ENCODE measurements at places on chromosomes 1 and 21.
A peak's percentile ranks its signal among the peaks of the same experiment; 100 is the strongest.

DNA sequence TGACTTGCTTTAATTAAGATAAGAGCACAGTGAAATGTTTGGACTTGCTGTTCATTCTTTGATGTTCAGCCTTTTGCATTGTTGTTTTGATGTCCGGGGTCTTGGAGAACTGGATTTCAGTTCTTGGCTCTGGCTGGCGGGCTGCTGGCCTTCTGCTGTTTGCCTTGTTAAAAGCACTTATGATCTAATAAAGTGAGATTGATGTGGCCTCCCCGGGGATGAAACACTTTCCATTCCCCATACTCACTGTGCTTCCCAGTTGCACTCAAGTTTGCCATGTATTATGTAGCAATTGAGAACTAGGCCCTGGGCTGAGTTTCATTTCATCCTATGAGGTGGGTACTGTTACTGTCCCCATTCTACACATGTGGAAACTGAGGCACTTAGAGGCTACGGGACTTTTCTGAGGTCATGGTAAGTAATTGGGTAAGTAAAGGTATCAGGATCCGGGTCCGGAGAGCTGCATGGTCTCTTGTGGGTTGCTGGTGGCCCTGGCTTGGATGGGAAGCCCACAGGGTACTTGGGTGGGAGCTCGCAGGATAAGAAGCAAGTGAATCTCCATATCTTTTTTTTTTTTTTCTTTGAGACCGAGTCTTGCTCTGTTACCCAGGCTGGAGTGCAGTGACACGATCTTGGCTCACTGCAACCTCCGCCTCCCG is 127.7 kb upstream of the ZBTB40 start:
- no peak for DNase-seq

GRCh38 chr1:36471830-36472641 is 7.9 kb upstream of the MRPS15 start:
- peak; percentile 22 for DNase-seq

- DNase-seq = peak; percentile 47
Measured at GRCh38 chr21:16633831-16634459, 878.9 kb upstream of the CXADR start.

DNA sequence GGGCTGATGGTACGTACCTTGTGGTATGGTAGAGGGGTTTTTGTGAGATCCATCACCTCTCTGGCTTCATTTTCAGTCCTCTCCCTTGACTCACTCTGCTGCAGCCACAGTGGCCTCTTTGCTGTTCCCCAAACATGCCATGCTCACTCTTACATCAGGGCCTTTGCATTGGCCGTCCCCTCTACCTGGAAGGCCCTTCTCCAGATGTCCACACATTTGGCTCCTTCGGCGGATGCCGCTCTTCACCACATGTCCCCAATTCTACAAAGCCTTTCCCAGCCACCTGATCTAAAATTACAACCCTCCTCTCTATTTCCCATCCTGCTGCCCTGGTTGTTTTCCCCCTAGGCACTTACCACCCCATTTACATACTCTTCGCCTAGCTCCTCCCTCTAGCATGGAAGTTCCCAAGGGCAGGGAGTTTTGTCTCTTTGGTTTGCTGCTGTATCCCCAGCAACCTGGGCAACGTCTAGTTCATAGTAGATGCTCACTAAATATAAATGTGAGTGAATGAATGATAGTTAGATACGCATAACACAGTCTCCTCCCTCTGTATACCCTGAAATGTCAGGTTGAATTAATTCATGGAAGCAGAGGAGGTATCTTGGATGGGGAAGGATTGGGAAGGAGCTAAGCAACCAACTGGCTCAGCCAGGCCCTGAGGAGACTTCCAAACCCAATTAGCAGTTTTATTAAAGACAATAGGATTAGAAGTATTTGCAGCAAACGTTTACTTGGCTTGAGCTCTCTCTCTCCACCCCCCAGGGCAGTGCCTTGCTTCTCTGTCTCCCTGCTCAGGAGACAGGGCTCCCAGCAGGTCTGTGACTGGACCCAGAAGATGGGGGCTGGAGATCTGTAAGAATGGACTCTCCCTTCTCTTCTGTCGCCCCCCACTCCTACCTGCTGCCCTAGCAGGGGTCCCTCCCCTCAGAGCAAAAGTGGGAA is 264.2 kb downstream of the GRIK3 start:
- DNase-seq = no peak

DNA sequence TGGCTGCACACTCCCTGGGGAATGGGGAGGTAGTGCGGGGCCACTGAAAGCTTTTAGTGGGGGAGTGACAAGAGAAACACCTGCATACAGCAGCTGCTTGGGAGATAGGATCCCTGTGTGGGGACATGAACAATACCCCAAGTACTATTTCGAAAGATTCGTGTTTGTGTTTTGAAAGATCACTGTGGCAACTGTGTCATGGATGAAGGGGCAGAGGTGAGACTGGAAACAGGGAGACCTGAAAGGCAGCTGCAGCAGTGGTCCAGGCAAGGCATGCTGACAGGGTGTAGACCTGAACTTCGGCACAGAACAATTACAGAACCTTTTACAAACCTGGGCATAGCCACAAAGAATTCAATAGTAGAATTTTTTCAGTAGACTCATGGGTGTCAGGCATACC is 32.9 kb downstream of the TENT5C start:
- DNase-seq = no peak

GRCh38 chr21:39159342-39160063 is 23.7 kb downstream of the PSMG1 start:
- no peak for DNase-seq

DNA sequence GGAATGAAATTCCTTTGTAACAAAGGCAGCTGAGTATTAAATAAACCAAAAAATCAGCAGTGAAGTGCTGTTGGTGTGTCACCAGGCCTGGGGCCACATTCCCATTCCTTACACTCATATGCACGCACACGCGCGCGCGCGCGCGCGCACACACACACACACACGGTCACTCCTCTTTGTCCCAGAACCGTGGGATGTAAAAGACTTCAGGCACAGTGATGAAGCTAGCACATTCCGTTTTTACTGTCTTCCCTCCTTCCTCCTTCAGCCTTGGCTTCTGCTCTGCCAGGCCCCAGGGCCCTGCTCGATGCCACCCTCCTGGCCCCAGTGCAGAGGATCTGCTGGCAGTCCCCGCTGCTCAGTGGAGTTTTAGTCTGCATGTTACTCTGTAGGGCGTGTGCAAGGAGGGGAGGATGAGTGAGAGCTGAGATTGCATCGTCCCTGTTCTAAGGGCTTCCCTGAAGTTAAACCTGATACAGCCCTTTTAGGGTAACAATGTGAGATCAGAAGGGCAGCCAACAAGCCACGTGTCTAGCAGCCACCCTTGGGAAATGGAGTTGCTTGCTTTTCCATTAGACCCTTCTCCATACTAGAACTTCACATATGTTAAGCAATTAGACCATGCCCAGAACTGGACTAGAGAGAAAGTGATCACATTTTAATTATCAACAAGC is 71.7 kb upstream of the WDR26 start:
- DNase-seq = no peak

DNA sequence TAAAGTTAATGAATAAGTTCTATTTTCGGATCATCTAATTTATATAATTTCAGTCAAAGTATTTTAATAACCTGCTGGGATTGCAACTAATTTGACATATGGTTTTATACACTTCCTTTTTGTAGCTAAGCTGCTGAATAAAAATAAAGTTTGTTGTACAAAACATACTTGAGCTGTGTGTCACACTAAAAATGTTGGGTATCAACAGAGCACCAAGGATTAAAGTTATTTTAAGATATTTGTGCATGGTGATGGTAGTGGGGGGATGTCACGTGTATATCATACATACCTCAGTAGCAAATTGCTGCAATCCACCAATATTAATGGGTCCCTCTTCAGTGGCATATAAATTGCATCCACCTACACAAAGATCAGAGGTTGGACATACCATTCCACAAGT is 199.6 kb downstream of the DPYD start:
- DNase-seq = no peak

DNA sequence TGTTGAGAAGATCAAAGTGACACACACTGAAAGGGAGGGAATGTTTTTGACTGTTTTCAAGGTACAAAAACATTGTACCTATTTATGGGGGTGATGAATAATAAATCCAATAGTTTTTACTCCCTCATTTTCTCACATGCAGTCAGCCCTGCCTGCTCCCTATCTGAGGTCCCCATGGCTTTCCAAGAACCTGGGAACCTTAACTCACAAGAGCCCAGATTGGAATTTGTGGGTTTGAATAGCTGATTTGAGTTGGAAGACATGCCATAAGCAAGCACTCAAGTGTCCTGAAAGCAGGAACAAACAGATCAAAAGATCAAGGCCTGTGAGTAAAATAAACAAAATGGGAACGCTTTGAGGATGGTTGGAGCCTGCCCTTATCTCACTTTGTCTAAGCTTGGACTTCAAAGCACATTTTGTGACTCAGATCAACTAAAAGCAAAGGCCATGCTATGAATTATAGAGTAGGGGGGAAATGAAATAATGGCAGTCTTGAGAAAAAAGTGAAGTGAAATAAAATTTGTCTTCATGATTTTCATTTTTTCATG is 136.6 kb downstream of the LYPLAL1 start:
- DNase-seq = no peak

- no peak for DNase-seq
Measured at GRCh38 chr1:48396208-48396607, 75.8 kb downstream of the SPATA6 start.

GRCh38 chr1:94798054-94798453 is 22.1 kb upstream of the SLC44A3 start:
- DNase-seq = no peak

GRCh38 chr1:1916851-1917251 is 1.8 kb downstream of the CALML6 start:
- DNase-seq = no peak

- peak; percentile 33 for DNase-seq
Measured at GRCh38 chr1:246658567-246658966, 65.6 kb upstream of the SCCPDH start.

GRCh38 chr1:153040950-153041631 is at the start of gene SPRR2D:
TSS of gene SPRR2D (minus strand) at chr1:153041120. CDS start at chr1:153040346, 774 bp downstream.
- DNase-seq = no peak

DNA sequence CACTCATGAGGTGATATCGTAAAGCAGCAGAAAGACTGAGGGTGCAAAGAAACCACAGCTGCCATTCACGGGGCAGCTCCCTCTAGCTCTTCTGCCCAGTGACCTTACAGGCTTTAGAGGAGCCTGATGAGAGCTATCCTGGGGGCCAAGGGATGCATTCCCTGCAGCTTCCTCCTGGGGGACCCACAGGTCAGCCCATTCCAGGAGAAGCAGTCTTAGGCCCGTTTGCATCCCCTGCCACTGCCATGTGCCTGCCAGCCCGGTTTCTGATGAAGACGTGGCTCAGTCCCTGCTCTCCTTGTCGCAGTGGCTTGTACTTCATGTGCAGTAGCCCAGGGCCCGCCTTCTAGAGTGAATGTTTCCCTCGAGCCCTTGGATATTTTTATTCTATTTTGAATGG is 22.8 kb downstream of the ATP5PO start:
- DNase-seq = no peak

DNA sequence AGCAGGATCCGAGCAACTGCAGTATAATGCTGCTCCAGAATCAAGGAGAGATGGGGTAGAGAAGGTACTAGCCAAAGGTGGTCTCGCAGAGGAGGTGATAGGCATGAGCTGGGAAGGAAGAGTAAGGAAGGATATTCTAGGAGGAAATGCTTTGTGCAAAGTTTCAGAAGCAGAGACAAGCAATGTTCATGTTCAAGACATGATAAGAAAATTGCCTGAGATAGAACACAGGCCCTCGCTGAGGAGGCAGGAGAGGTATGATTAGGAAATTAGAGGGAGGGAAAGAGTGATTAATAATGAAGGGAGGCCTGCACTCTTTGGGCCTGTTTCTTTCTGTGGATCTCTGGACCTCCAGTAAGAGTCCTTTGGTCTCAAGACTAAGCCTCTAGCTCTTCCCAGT is 12.9 kb upstream of the ETV3 start:
- no peak for DNase-seq

DNA sequence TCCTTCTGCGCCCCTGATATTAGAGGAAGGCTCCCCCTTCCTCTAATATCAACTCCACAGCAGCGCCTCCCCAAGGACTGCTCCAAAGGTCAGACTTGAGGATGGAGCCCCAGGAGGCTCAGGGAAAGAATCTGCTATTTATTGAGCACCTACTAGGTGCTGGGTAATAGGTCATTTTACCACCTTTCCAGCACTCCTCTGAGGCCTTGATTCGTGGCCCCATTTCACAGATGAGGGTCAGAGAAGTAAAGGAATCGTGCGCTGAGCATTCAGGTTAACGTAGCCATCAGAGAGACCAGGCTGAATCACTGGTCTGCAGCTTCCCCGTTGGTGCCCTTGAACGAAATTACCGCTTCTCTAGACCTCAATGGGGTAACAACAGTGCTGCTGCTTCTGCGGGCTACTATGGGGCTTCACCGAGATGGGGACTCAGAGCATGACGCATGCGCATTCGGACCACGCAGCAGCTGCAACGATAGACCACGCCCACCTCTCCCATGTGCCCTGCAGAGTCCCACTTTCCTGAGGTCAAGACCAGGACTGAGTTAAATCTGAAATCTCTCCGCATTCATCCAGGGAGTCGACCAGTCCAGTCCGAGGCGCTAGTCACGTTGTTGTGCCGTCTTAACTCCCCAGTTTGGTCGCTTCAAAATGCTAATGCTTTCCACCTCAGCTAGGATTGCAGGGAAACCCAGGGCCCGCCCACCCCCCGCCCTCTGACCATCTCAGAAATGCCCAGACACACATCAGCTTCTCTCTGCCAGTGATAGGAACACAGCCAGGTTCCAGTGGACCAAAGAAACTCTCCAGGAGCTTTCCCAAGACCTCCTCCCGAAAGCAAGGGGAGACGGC is 12.9 kb downstream of the CAMK2N1 start:
- DNase-seq = no peak

DNA sequence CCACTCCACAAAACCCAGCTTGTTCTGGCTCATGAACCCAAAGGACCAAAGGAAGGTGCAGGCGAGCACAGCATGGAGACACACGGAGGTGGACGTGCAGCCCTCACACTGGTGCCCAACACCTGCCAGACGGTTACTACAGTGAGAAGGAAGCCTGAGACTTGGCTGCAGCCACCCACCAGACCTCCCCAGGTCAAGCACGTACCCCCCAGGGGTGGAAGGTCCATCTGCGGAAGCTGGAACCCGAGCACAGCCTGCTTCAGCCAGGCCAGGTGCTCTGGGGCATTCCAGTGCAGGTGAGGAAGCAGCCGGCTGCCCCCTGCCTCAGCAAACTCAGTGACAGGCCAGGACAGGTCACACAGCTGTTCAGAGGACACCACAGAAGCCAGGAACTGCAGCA is 16.0 kb upstream of the LSS start:
- DNase-seq = no peak

DNA sequence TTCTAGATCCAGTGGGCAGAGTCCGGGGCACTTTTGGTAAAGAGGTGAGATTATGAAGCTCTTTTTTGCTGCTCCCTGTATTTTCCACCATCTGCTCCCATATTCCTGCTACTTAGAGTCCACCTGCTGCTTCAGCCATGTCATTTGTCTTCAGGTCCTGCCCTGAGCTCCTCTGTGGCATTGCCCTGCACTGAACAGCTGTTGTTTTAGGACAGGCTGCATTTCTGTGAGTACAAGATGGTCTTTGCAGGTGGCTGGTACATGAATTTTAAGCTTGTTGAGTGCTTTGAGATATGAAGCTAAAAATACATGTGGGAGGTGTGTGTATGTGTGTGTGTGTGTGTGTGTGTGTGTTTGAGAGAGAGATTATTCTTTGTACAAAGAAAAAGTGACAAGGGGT is 21.9 kb downstream of the MT1HL1 start:
- DNase-seq = peak; percentile 78
